ENCODE measurements at places on chromosomes 12 and 14. TPM values are rescaled to one million over a fixed set of nuclear protein-coding genes. Genes with fewer than 3 reads are reported as not detected.
A peak's percentile ranks its signal among the peaks of the same experiment; 100 is the strongest.

- DNase-seq = peak; percentile 82
These were observed 1.0 kb upstream of the ERC1 start for GRCh38 chr12:989751-990660.

Gene DDN
- total RNA-seq = not detected

- DNase-seq = no peak
These were observed 17.7 kb upstream of the PELI2 start for GRCh38 chr14:56100556-56100955.

Gene GPR162
- total RNA-seq = 16.6 TPM

GRCh38 chr14:33566082-33566481 is 384.8 kb downstream of the EGLN3 start:
- DNase-seq = no peak

All from aorta (tissue), 5 donors.